ENCODE measurements at places on chromosomes 3 and 15.

GRCh38 chr15:83153288-83153687, 45.8 kb downstream of the TM6SF1 start:
- no peak for DNase-seq

- no peak for DNase-seq
These were observed 47.6 kb upstream of the PRICKLE2 start for GRCh38 chr3:64272842-64273241.

DNA sequence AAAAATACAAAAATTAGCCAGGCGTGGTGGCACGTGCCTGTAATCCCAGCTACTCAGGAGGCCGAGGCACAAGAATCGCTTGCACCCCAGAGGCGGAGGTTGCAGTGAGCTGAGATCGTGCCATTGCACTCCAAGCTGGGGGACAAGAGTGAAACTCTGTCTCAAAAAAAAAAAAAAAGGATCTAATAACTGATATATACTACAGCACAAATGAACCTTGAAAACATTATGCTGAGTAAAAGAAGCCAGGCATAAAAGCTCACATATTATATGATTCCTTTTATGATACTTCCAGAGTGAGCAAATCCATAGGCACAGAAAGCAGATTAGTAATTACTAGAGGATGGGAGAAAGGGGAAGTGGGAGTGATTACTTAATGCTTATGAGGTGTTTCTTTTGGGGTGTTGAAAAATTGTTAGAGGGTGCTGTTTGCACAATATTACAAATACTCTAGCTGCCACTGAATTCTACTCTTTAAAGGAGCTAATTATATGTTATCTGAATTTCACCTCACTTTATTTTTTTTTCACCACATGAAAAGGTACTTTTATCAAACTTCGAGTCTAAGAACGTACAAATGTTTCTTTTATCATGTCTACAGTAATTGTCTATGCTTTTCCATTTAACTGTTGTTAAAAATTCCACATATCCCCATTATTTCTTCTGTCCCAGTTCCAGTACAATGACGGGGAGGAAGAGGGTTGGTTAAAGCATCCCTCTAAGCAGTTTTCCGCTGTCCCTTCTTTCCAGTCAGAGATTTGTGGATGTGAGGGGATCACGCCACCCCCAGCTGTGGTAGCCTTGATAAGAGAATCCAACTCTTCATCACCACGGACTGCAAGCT, 77.7 kb upstream of the FAM174B start:
- DNase-seq = peak; percentile 25

DNA sequence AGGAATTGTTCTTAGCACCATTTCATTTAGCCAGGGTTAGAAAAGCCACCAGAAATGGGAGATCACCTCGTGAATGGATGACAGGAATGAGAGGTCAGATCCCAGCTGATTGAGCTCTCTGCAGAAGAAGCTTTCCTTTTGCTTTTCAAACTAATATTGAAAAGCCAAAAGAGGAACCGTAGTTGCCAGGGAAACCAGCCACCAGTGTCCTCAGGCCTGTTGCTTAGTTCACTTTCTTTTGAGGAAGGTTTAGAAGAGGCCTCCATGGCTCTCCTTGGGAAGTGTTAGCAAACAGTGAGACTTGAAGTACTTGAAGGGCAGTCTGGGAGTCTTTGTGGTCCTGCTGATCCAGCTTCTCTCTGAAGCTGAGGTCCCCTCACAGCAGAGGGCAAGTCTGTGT, 7.4 kb upstream of the CCK start:
- DNase-seq = no peak

DNA sequence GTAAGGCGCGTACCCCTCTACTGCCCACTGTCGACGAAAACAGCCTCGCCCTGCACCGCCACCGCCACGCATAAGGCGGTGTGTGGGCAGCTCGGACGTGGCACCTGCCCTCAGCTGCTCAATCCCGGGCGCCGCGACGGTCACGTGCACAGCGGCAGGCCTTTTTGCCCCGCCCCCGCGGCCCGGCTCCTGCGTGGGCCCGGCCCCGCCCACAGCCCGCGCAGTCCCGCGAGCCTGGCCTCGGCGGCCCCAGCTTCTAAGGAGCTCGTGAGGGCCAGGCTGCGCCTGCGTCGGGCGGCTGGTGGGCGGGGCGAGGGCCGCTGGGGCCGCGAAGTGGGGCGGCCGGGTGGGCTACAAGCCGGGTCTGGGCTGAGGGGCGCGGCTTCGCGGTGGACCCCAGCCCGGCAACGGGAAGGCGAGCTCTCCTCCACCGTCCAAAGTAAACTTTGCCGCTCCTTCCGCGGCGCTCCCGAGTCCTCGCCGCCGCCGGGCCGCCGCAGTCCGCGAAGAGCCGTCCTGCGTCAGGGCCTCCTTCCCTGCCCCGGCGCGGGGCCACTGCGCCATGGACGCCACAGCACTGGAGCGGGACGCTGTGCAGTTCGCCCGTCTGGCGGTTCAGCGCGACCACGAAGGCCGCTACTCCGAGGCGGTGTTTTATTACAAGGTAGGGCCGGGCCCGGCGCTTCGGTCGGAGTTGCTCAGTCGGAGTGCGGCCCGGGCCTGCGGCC, at the start of gene CAPN7:
Gene CAPN7 (plus strand): TSS at position 313 of the 728 bp plus-strand sequence. CDS start 250 bp downstream, at position 563.
- DNase-seq = peak; percentile 92

- DNase-seq = no peak
These were observed 120.5 kb downstream of the GREM1 start for GRCh38 chr15:32838338-32838737.

DNA sequence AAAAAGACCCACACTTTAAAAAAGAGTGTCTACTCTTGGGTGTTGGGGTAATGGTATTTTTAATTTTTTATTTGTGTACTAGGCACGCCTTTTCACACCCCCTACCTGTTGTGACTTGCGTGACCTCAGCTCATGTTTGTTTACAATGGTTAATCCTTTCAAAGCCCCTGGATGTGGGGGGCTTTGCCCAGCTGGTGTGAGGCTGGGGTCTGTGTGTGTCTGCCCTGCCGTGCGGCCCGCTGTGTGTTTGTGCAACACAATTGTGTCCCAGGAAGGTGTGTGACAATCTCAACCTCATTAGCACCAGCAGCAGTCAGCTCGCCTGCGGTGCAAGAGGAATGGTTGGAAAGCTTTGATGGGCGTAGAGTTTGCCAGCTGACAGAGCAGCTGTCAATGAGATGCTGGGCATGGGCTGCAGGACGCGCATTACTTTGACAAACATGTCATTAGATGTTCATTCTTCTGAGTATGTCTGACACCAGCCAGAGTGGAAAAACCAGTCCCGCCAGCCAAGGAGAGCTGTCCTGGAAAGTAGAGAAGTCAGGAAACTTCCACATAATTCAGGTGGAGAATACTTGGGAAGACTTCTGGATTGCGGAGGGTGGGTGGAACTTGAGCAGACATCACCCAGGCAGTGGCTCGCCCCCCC, 9.6 kb downstream of the LRRK1 start:
- DNase-seq = no peak

- no peak for DNase-seq
These were observed 511.3 kb downstream of the FGF12 start for GRCh38 chr3:192216067-192216466.

GRCh38 chr15:81478354-81478753, 104.3 kb upstream of the TMC3 start:
- DNase-seq = no peak

DNA sequence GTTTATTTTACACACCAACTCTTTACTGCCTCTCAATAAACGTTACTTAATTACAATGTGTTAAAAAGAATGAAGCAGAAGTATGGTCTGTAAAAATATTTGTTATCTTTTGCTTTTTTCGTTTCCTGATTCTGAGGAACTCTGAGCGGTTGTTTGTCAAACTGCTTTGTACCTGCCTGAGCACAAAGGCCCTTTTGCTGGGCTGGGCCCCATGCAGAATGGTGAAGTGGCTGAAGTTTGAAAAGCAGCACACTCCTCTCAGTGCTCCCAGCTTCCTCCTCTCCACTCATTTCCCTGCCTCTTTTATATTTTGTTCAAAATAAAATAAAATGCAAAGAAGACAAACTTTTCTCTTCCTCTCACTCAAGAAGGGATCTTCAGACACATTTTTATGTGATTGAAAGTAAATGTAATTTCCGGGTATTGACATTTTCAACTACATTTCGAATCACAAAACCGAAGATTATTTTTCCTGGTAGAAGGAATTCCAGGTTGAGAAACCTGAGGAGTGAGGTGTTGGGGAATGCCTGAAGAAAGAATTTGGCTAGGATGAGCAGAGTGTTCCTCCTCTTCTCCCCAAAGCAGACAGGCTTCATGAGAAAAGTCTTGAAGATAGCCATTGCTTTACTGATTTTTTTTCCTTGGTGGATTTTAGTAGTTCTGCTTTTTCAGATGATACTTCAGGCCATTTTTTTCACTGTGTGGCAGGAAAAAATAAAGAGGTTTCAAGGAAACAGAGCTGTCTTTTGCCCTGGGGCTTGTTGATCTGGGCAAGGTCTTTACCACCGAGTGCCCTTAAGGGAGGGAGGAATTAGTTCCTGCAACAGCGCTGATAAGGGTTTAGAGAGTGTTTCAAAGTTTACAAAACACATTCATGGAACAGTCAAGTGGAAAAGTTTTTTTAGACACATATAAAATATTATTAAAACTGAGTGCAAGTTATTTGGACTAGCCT, 229.8 kb downstream of the NFKBIZ start:
- peak; percentile 78 for DNase-seq

DNA sequence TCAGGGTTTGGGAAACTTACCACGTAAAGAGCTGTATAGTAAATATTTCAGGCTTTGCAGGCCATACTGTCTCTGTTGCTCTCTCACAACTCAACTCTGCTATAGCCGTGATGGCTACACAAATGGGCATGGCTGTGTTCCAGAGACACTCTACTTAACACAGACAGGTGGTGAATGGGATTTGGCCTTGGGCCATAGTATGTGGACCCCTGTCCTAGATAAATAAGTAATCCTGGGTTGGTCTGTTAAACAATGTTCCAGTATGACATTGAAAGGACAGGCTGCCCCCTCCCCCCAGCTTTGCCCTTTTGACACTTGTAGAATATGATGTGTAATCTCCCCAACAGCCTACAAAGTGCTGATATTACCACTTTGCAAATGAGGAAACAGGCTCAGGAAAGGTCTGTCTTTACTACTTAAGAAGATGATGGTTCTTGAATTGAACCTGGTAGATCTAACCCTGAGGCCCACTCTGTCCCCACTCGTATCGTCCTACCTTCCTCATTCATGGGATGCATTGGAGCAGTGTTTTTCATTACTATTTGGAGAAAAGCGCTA, 38.4 kb downstream of the SLCO3A1 start:
- no peak for DNase-seq

DNA sequence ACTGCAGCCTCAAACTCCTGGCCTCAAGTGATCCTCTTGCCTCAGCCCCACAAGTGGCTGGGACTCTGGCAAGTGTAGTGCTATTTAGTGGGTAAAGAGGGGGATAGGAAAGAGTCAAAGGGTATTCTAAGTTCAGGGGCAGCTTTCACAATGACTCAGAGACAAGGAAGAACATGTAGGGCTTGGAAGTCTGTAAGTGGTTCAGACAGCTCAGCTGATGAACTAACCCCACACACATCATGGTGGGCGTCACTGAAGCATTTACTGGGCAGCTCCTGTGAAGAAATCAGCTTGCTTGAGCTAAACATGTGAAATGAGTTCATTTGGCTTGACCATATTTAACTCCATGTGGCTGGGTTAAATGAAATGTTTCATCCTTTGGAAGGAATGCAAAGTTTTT, 34.6 kb upstream of the THSD4 start:
- no peak for DNase-seq

DNA sequence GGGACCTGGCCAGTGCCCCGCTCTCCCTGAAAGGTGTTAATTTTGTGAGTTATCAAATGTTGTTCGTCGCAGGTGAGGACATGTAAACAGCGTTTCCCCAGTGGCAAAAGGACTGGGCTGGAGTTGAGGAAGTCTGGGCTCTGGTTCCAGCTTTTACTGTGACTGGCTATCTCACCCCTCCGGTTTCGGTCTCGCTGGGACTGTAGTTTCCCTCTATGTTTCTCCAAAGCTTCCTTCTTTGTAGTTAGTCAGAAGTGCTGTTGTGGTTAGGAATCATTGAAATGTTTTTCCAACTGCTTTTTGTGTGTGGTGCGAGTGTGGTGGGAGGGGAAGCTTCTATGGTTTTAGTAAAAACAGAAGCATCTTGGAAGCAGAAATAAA, 990 bp upstream of the CLDN1 start:
- DNase-seq = no peak

- DNase-seq = no peak
These were observed 39.2 kb downstream of the TMEM158 start for GRCh38 chr3:45186871-45187270.

DNA sequence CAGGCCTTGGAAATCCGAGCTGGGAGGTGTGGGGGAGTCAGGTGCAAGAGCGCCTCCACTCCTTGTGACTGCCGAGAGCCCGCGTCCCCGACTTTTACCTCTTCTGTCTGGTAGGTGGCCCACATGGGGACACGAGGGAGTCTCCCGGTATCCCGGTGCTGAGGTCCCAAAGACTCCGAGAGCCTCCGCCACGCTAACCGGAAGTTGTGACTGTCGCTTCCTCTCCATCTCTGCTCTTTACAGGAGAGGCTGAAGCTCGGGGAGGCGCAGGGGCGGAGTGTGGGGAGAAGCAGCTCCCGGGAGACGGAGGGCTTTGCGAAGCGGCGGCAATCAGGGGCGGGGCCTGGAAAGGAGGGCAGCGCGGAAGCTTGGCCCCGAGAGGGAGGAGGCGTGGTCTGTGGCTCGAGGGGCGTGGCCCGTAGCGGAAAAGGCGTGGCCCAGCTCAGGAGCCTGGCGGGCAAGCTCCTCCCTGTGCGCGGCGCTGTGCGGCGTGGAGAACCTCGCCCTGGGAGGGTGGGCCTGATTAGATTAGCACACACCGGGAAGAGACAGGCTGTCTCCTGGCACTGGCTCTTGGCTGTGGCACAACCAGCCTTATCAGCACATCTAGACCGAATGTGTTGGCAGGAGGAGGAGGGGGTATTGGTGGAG, 143.9 kb downstream of the GABRB3 start:
- peak; percentile 48 for DNase-seq

GRCh38 chr15:55170361-55170760, 26.4 kb downstream of the RSL24D1 start:
- no peak for DNase-seq

- no peak for DNase-seq
These were observed 475.6 kb downstream of the FOXP1 start for GRCh38 chr3:71107926-71108325.

- no peak for DNase-seq
These were observed 346.6 kb downstream of the ZBTB20 start for GRCh38 chr3:114800272-114801031.

- no peak for DNase-seq
These were observed 115.5 kb downstream of the GMNC start for GRCh38 chr3:190746986-190747385.

GRCh38 chr3:126577261-126577660, 18.5 kb upstream of the C3orf22 start:
- DNase-seq = no peak

DNA sequence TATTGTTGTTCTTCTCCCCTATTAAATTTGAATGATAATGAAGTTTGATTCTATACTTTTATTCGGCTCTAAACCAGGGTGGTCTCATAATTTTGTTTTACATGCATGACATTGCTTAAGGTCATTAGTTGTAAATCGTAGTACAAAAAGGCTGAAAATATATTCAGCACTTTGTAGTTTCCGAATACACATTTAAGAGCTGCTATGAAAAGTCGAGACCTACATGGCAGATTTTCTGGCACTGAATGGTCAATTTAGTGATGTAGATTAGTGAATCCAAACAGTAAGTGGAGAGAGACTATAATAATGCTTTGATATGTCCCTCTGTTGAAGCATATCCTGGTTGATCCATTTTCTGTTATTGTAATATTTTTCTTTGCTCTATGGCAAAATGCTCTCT, 254.0 kb upstream of the SOX2 start:
- no peak for DNase-seq
